Placental epithelial cell (primary cell): ENCODE measurements at places on chromosomes 3 and 15. TPM values are rescaled to one million over a fixed set of nuclear protein-coding genes. Genes with fewer than 3 reads are reported as not detected.

SQOR gene
- 1.6 and 3.9 TPM in 2 replicates for total RNA-seq

RHCG gene
- total RNA-seq, result 0.11 and 2.4 TPM in 2 replicates

SLC24A5 gene
- total RNA-seq, result not detected in 2 replicates

LNP1 gene
- total RNA-seq, result 6.0 and 10.6 TPM in 2 replicates

ARGFX gene
- total RNA-seq, result not detected in 2 replicates

GPR171 gene
- not detected in 2 replicates for total RNA-seq

CCR9 gene
- not detected in 2 replicates for total RNA-seq

COL7A1 gene
- total RNA-seq, result 678 and 886 TPM in 2 replicates

TOPBP1 gene
- total RNA-seq, result 25.3 and 36.9 TPM in 2 replicates

AGTR1 gene
- total RNA-seq, result 0.79 and 29.2 TPM in 2 replicates

AHSG gene
- total RNA-seq, result not detected in 2 replicates

SLC28A2 gene
- not detected in 2 replicates for total RNA-seq

GABRA5 gene
- total RNA-seq, result 4.6 and 5.9 TPM in 2 replicates

CAV3 gene
- total RNA-seq, result not detected in 2 replicates

USF3 gene
- total RNA-seq, result 6.3 and 12.7 TPM in 2 replicates

LRRC2 gene
- 0.11 TPM in 1 of 2 replicates, not detected in the other for total RNA-seq

SPATA12 gene
- not detected in 2 replicates for total RNA-seq

STXBP5L gene
- not detected in 2 replicates for total RNA-seq

MYRIP gene
- not detected in 2 replicates for total RNA-seq
